ENCODE measurements at places on chromosomes 16 and 17. TPM values are rescaled to one million over a fixed set of nuclear protein-coding genes. Genes with fewer than 3 reads are reported as not detected.

CLEC18A gene
- polyA plus RNA-seq = 0.68 TPM

FA2H gene
- 0.22 TPM for polyA plus RNA-seq

WSCD1 gene
- polyA plus RNA-seq = 45.0 TPM

KRTAP16-1 gene
- polyA plus RNA-seq = not detected

Data from hindlimb muscle (tissue), 1 donor.